ENCODE measurements at places on chromosomes 1 and 21.

GRCh38 chr1:65267683-65268082, 41.7 kb upstream of the DNAJC6 start:
- DNase-seq: no peak

GRCh38 chr1:202268032-202268431, 73.7 kb downstream of the UBE2T start:
- DNase-seq: no peak

DNA sequence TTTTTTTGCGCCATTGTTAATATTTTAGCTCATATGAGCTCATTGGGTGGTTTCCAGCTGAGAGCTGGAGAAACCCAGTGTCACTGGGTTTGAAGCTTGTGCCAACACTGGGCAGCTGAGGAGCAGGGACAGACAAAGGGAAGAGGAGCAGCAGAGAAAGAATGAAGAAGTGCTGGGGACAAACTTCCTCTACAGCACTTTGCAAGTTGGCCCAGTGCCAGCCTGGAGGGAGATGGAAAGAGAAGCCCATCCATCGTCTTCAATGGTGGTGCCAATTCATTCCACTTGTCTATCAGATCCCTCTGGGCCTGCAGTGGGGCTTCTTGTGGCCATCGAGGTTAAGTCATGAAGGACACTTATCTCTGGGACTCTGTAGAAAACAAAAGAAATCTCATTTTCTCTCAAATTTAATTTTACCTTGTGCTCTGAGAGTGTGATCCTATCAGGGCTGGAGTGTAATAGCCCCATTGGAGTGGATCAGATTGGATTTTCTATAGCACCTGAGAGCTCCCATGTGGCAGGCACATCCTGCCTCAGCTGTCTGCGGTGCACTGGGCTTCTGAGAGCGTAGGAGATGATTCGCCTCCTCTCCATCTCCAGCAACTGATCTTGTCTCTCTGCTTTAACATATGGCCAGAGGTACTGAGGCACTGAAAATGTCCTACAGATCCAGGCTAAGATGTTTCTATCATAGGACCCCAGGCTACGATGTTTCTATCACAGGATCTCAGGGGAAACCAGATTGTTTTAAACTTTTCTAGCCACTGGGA, 114.7 kb downstream of the TNR start:
- DNase-seq: no peak

DNA sequence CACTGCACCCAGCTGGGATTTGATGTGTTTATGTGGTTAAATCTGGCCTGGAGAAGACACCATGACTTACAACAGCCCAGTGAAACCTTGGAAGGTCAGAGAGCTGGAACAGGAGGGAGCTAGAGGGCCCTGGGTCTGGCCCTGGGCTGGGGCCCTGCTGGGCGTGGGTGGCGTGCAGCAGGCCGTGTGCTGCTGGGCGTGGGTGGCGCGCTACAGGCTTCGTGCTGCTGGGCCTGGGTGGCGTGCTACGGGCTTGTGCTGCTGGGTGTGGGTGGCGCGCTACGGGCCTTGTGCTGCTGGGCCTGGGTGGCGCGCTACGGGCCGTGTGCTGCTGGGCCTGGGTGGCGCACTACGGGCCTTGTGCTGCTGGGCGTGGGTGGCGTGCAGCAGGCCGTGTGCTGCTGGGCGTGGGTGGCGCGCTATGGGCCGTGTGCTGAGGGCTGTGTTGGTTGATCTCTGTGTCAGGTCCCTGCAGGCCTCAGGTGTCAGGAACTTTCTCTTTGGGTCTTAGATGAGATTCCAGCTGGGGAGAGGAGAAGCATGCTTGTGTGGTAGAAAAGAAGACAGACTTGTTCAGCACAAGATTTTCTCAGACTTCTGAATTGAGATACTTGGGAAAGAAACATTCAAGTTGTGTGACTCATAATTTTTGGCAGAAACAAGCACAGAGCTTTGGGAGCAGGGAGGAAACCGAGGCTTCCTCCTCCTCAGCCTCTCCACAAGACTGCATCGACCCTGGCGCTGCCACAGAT, 66.0 kb downstream of the COL18A1 start:
- DNase-seq: peak; percentile 84

DNA sequence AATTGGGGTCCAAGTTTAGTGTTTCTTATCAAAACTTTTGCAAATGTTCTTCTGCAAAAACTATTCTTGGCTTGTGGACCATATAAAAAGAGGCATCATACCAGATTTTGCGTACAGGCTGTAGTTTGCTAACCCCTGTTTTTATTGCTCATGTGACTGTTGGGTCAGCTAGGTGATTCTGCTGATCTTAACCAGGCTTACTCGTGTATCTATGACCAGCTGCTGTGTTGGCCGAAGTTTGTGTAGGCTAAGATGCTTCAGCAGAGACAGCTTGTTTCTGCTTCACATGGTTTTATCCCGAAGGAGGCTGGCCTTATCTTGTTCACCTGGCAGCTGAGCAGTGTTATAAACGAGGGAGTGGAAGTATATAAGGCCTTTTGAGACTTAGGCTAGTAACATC, 38.2 kb downstream of the POU2F1 start:
- DNase-seq: no peak

- DNase-seq: no peak
Measured at GRCh38 chr1:10841118-10841517, 44.7 kb upstream of the CASZ1 start.

DNA sequence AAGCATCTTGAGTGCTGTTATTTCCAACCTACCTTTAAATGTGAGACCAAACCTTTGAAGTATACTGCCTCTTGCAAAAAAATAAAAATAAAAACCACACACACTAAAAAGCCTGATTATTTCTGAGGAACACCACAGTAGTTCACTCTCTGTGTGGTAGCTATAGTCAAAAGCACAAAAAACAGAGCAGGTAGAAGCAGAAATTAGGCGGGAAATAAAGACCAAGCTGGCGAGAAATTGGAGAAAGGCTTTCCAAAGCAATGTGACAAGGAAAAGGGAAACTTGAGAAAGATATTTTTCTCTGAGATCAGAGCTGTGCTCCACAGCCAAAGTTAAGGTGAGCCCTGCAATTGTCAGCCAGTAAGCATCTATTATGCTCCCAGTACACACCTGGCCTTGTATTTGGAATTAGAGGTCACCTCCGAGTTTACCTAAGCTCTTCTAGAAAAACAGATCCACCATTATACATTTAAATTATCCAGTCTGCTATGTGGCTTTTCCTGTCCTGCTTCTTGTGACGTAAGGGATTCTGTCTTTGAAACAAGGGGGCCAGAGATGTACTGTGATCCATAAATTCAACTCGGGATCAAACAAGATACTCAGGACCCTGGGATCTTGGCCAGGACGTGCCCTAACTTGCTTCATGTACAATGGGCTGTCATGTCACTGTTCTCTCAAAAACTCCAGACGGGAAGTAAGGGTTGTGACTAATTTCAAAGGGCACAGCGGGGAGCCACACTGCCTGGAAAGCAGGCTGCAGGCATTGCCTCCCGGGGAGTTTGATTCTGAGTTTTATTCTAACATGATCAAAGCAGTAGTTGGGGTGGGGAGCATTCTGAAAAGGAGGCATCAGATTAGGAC, 39.8 kb upstream of the RAB4A start:
- DNase-seq: no peak

DNA sequence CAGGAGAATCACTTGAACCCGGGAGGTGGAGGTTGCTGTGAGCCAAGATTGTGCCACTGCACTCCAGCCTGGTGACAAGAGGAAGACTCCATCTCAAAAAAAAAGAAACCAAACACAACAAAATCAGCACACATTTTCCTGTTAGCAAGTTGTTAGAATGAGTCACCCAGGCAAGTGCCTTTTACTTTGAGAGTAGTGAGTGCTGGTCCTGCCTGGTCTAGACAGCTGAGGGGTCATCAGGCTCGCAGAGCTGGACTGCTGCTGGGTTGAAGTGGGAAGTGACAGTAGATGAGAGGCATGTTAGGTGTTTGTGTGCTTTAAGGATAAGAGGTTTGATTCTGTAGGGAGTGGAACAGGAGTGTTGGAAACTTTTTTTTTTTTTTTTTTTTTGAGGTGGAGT, 31.9 kb downstream of the GNPAT start:
- no peak for DNase-seq

DNA sequence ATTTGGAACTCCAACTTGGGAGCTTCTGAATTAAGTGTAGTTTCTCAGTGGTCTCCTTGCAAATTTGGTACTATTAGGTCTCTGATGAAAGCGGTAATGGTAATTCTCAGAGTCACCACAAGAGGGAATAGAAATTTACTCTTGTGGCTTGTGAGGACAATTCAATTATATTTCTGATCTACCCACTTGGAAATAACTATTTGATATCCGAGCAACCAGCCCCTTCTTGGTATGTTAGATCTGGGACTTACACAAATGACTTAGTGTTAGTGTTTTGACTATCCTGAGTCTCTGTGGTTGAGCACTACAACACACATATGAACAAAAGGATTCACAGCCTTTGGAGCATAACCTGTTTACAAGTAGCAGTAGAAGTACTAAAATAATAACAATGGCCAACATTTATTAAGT, 68.1 kb downstream of the RPS6KA1 start:
- peak; percentile 9 for DNase-seq

GRCh38 chr1:16294219-16295212, 57.5 kb upstream of the CPLANE2 start:
- DNase-seq: no peak

DNA sequence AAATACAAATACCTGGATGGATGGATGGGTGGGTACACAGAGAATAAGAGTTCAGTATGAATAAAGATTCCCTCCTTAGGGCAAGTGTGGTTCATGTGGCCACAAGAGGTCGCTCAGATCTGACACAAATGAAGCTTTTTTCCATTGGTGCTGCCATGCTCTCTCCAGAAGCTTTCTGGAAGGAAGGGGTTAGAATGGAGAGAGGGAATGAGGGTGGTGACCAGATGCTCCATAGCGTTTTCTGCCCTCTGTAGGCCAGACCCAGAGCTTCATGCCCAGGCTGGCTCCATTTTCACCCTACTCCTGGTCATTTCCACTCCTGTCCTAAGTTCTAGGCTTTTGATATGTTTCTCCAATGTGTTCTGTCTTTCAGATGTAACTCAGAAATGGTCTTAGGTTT, 3.3 kb upstream of the FCRL6 start:
- peak; percentile 61 for DNase-seq

DNA sequence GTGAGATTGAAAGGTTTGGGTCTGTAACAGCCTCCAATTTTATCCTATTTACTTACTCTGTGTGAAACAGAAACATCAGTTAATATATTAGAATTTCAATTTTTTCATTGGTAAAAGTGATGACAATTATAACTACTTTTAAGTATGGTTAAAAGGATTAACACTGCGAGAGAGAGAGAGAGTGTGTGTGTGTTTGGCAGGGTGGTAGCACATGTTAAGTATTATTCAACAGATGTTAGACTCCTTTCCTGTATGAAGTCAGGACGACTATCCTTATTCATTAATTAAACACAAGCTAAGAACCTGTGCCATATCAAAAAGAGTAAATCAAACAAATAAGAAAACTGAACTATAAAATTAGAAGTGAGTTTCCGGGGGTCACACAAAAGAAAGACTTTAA, 662.5 kb downstream of the PLPP3 start:
- DNase-seq: no peak

DNA sequence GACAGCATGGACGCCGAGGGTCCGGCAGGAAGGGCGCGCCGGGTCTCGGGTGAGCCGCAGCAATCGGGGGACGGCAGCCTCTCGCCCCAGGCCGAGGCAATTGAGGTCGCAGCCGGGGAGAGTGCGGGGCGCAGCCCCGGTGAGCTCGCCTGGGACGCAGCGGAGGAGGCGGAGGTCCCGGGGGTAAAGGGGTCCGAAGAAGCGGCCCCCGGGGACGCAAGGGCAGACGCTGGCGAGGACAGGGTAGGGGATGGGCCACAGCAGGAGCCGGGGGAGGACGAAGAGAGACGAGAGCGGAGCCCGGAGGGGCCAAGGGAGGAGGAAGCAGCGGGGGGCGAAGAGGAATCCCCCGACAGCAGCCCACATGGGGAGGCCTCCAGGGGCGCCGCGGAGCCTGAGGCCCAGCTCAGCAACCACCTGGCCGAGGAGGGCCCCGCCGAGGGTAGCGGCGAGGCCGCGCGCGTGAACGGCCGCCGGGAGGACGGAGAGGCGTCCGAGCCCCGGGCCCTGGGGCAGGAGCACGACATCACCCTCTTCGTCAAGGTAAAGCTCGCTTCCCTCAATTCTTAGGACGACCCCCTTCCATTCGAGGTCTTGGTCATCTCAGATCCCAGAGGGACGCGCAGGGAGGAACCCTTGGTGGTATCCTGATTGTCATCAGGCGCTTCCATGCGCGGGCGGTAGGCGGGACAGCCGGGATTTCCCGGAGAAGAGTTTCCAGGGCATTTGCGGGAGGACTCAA, 1.6 kb downstream of the CLIC6 start:
- no peak for DNase-seq

GRCh38 chr1:183318433-183318832, 99.7 kb downstream of the NMNAT2 start:
- DNase-seq: peak; percentile 34

- DNase-seq: no peak
Measured at GRCh38 chr1:14426854-14427253, 171.6 kb upstream of the KAZN start.

GRCh38 chr1:36089393-36090121, 865 bp downstream of the ADPRS start:
- DNase-seq: no peak

- no peak for DNase-seq
Measured at GRCh38 chr1:89908672-89909436, 86.1 kb upstream of the ZNF326 start.

DNA sequence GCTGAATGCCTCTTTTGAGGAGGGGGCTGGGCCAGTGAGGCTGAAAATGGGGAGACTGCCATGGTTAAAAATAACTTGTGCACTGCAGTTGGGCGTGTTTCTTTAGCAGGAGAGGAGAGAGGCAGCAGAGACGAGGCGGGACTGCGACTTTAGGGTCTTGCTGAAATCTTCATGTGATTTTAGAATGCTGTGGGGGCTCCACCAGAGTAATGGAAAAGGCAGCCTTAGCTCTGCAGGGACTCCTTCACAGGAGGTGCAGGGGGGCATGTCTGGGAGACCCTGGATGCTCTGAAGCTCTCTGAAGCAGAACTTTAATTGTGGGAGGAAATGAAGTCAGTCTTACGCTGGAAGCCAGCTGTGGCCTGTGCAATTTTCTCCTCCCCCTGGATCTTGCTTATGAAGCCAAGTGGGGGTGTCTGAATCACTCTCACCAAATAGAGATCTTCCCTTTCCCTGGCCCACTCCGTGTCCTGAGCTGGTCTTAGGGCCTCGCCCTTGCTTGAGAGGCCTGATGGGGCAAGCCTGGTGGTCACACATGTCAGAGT, 60.8 kb downstream of the NDUFS5 start:
- DNase-seq: no peak

GRCh38 chr1:47181095-47181954, 8.5 kb downstream of the PDZK1IP1 start:
- DNase-seq: no peak

DNA sequence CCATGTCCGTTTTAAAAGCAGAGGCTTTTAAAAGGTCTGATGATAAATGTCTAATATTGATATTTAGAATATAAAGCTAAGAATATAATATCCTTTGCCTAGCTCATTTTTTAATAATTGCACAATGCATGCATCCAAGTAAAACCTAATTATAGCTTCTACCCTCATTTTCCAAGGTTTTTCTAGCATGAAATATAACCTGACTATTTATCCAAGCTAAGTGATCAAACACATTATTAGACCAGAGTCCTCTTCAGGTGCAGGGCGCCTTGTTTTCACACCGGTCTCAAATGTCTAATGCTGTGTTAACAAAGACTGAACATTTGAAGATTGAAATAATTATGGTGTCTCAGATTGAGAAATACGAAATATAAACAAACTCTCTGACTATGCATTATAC, 648.9 kb upstream of the CXADR start:
- no peak for DNase-seq

- DNase-seq: no peak
Measured at GRCh38 chr1:2229037-2229864, 1.1 kb downstream of the SKI start.

GRCh38 chr1:65317866-65318653, 8.7 kb downstream of the DNAJC6 start:
- DNase-seq: no peak

Data from retinal pigment epithelial cell (primary cell).